Gastroesophageal sphincter (tissue), 4 donors: ENCODE measurements at places on chromosomes 1 and 21. TPM values are rescaled to one million over a fixed set of nuclear protein-coding genes. Genes with fewer than 3 reads are reported as not detected.

GRCh38 chr1:182681568-182681912 lies 2.8 kb downstream of the RGS8 start:
- H3K4me1 ChIP-seq: peaks cover 11% of the 10 kb centered on the region
- H3K36me3 ChIP-seq: no peaks in the 10 kb centered on the region
- no peak for ATAC-seq

DNA sequence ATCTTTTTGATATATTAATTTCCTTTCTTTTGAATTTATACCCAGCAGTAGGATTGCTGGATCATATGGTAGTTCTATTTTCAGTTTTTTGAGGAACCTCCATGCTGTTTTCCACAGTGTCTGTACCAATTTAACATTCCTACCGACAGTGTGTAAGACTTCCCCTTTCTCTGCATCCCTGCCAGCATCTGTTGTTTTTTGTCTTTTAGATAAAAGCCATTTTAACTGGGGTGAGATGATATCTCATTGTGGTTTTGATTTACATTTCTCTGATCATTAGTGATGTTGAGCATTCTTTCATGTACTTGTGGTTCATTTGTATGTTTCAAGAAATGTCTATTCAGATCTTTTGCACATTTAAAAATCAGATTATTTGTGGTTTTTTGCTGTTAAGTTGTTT lies 62.4 kb upstream of the STUM start:
- peaks cover 44% of the 10 kb centered on the region for H3K27me3 ChIP-seq
- no peak for ATAC-seq
- H3K27ac ChIP-seq: no peak overlapping the region
- H3K4me1 ChIP-seq: no peaks in the 10 kb centered on the region
- no peaks in the 10 kb centered on the region for H3K36me3 ChIP-seq
- no peak overlapping the region for H3K4me3 ChIP-seq

- no peaks in the 10 kb centered on the region for H3K4me1 ChIP-seq
- H3K36me3 ChIP-seq: no peaks in the 10 kb centered on the region
- no peak overlapping the region for H3K4me3 ChIP-seq
- H3K27ac ChIP-seq: no peak overlapping the region
These were observed 26.8 kb upstream of the CADM3 start for GRCh38 chr1:159144571-159144970.

GRCh38 chr1:33903210-33903589 lies 39.3 kb downstream of the HMGB4 start:
- no peak overlapping the region for H3K4me3 ChIP-seq
- H3K27ac ChIP-seq: no peak overlapping the region
- H3K36me3 ChIP-seq: no peaks in the 10 kb centered on the region
- H3K27me3 ChIP-seq: peaks cover 19% of the 10 kb centered on the region
- ATAC-seq: no peak

- no peak overlapping the region for H3K27ac ChIP-seq
- no peaks in the 10 kb centered on the region for H3K27me3 ChIP-seq
- no peaks in the 10 kb centered on the region for H3K36me3 ChIP-seq
- H3K4me3 ChIP-seq: no peak overlapping the region
These were observed 66.1 kb downstream of the FASLG start for GRCh38 chr1:172724765-172725613.

GRCh38 chr1:65458730-65459396 lies 38.4 kb downstream of the LEPR start:
- no peaks in the 10 kb centered on the region for H3K4me1 ChIP-seq
- ATAC-seq: no peak
- H3K36me3 ChIP-seq: no peaks in the 10 kb centered on the region
- no peaks in the 10 kb centered on the region for H3K27me3 ChIP-seq
- no peak overlapping the region for H3K4me3 ChIP-seq

GRCh38 chr1:177902266-177902665 lies 67.6 kb downstream of the SEC16B start:
- H3K36me3 ChIP-seq: no peaks in the 10 kb centered on the region
- H3K4me1 ChIP-seq: no peaks in the 10 kb centered on the region
- ATAC-seq: no peak
- no peaks in the 10 kb centered on the region for H3K27me3 ChIP-seq
- H3K27ac ChIP-seq: no peak overlapping the region

DNA sequence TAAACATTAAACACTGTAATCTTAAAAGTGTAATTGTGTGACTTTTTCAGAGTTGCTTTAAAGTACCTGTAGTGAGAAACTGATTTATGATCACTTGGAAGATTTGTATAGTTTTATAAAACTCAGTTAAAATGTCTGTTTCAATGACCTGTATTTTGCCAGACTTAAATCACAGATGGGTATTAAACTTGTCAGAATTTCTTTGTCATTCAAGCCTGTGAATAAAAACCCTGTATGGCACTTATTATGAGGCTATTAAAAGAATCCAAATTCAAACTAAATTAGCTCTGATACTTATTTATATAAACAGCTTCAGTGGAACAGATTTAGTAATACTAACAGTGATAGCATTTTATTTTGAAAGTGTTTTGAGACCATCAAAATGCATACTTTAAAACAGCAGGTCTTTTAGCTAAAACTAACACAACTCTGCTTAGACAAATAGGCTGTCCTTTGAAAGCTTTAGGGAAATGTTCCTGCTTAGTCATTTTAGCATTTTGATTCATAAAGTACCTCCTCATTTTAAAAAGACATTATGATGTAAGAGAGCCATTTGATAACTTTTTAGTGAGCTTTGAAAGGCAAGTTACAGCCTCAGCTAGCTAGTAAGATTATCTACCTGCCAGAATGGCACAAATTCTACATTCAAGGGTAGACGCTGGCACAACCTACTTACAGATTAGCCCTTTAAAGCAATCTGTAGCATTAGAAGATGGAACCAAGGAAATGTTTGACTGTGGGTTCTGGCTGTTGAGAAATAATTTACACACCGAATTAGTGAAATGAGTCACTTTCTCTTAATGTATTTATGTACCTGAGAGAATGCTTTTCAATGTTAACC lies 9.4 kb downstream of the SOD1 start:
- H3K27me3 ChIP-seq: no peaks in the 10 kb centered on the region
- no peak overlapping the region for H3K4me3 ChIP-seq
- ATAC-seq: no peak

DNA sequence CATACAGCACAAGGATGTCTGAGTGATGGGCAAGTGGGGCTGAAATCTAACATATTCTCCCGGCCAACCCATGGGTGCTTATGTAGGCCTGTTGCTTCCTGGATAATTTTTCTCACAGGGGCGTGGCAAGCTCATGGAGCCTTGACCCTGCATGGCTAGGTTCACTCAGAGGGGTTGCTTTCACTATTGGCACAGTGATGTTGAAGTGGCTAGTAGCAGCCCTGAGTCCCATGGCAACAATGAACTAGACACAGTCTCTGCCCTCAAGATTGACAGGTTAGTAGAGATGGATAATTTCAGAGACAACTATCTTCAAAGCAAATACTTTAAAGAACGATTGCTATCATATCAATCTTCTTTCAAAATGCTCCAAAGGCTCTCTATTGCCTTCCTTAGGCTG lies 6.5 kb upstream of the MAB21L3 start:
- no peaks in the 10 kb centered on the region for H3K4me1 ChIP-seq
- H3K4me3 ChIP-seq: no peak overlapping the region
- ATAC-seq: no peak
- H3K27me3 ChIP-seq: no peaks in the 10 kb centered on the region

GRCh38 chr1:247291161-247291560 lies 35.3 kb downstream of the VN1R5 start:
- H3K4me1 ChIP-seq: no peaks in the 10 kb centered on the region
- peaks cover 37% of the 10 kb centered on the region for H3K27me3 ChIP-seq
- no peak for ATAC-seq

GRCh38 chr1:248791010-248791409 lies 34.7 kb downstream of the SH3BP5L start:
- H3K27ac ChIP-seq: no peak overlapping the region
- H3K4me1 ChIP-seq: no peaks in the 10 kb centered on the region
- no peaks in the 10 kb centered on the region for H3K36me3 ChIP-seq
- peaks cover 22% of the 10 kb centered on the region for H3K27me3 ChIP-seq
- H3K4me3 ChIP-seq: no peak overlapping the region
- no peak for ATAC-seq

- H3K27me3 ChIP-seq: no peaks in the 10 kb centered on the region
- H3K4me3 ChIP-seq: no peak overlapping the region
- no peak overlapping the region for H3K27ac ChIP-seq
- ATAC-seq: no peak
- peaks cover 79% of the 10 kb centered on the region for H3K36me3 ChIP-seq
- H3K4me1 ChIP-seq: no peaks in the 10 kb centered on the region
These were observed 11.3 kb downstream of the RPAP2 start for GRCh38 chr1:92310185-92310597.

DNA sequence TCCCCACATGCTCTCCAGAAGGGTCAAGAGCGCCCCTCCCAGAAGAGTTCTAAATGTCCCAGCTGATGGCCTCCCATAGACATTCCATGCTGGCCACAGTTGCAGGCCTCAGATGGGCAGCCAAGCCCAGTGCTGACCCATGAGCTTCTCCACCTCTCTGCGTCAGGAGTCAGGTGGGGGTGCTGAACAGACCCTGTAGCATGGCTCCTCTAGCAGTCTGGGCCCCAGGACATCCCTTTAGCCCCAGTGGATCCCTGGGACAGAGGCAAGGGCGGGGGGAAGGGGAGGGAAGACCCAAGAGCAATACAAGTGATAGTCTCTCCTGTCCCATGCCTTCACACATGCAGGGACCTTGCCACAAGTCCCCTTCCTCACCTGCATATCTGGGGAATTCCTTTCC lies 56.7 kb downstream of the LRRN2 start:
- no peaks in the 10 kb centered on the region for H3K36me3 ChIP-seq
- no peaks in the 10 kb centered on the region for H3K4me1 ChIP-seq
- no peak overlapping the region for H3K27ac ChIP-seq
- no peaks in the 10 kb centered on the region for H3K27me3 ChIP-seq
- no peak for ATAC-seq

GRCh38 chr1:242670019-242670418 lies 145.5 kb upstream of the PLD5 start:
- no peak overlapping the region for H3K4me3 ChIP-seq
- H3K4me1 ChIP-seq: no peaks in the 10 kb centered on the region
- no peaks in the 10 kb centered on the region for H3K27me3 ChIP-seq
- H3K36me3 ChIP-seq: no peaks in the 10 kb centered on the region

GRCh38 chr1:6273380-6273891 lies 12.5 kb upstream of the GPR153 start:
- no peaks in the 10 kb centered on the region for H3K27me3 ChIP-seq
- no peaks in the 10 kb centered on the region for H3K36me3 ChIP-seq
- H3K4me3 ChIP-seq: no peak overlapping the region
- H3K4me1 ChIP-seq: peaks cover 12% of the 10 kb centered on the region

DNA sequence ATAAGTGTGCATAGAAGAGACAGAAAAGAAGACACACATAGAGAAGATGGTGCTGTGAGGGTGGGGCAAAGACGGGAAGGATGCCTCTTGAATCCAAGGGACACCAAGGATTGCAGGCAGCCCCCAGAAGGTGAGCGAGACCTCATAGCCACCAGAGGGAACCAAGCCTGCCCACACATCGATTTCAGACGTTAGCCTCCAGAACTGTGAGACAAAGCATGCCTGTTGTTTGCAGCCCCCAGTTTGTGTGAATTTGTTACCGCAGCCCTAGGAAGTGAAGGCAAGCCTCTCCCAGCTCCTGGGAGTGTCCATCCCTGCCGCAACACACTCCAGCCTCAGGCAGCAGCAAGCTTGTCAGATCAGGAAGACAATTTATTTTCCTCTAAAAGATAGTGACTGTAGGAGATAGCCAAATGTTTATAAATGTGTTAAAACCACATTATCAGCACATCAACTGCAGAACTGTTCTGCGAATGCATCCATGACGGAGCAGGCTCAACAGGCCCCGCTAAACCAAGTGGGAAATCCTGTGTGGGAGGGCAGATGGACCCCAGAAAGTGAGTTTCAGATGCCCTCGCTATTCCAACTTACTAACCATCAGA lies 543.3 kb downstream of the MATN1 start:
- H3K4me3 ChIP-seq: no peak overlapping the region
- H3K4me1 ChIP-seq: no peaks in the 10 kb centered on the region
- H3K27ac ChIP-seq: no peak overlapping the region
- H3K36me3 ChIP-seq: no peaks in the 10 kb centered on the region
- no peaks in the 10 kb centered on the region for H3K27me3 ChIP-seq

DNA sequence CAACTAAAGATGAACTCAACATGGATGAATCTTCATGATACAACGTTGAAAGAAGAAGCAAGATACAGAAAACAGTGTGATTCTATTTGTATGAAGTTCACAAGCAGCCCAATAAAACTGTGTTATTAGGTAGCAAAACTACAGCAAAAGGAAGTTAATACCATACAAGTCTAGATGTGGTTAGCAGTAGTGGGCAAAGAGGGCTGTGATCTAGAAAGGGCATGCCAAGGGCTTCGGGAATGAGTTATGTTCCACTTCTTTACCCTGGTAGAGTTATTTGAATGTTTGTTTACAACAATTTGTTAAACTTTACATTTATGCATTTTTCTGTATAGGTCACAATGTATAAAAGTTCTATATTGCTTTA lies 9.2 kb downstream of the TNFRSF9 start:
- H3K36me3 ChIP-seq: no peaks in the 10 kb centered on the region
- peaks cover 88% of the 10 kb centered on the region for H3K27me3 ChIP-seq
- H3K4me1 ChIP-seq: no peaks in the 10 kb centered on the region
- H3K27ac ChIP-seq: no peak overlapping the region
- no peak overlapping the region for H3K4me3 ChIP-seq

GRCh38 chr1:47576758-47577115 lies 138.9 kb downstream of the FOXD2 start:
- H3K27me3 ChIP-seq: peaks cover 80% of the 10 kb centered on the region
- no peaks in the 10 kb centered on the region for H3K36me3 ChIP-seq
- H3K4me3 ChIP-seq: no peak overlapping the region
- peaks cover 4% of the 10 kb centered on the region for H3K4me1 ChIP-seq
- ATAC-seq: no peak

DNA sequence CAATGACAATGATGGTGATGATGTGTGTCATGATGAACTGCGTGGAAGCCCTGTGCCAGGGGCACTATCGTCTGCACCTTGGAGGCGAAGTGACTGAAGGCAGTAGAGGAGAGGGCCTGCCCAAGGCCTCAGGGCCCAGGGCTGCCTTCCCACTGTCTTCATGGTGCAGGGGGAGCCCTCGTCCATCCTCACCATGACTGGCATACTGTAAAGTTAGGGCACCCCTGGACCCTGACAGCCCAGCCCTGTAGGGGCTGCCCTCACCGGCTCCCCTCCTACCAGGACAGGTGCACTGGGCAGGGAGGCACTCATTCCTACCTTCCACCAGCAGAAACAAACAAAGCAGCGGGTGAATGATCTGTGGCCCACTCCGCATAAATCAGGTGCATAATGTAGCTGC lies 156.9 kb upstream of the C1orf174 start:
- no peak overlapping the region for H3K4me3 ChIP-seq
- no peaks in the 10 kb centered on the region for H3K4me1 ChIP-seq
- no peak for ATAC-seq
- peaks cover 65% of the 10 kb centered on the region for H3K27me3 ChIP-seq
- H3K36me3 ChIP-seq: no peaks in the 10 kb centered on the region
- H3K27ac ChIP-seq: no peak overlapping the region

- no peaks in the 10 kb centered on the region for H3K4me1 ChIP-seq
- no peak for ATAC-seq
- no peak overlapping the region for H3K4me3 ChIP-seq
- peaks cover 39% of the 10 kb centered on the region for H3K36me3 ChIP-seq
- H3K27ac ChIP-seq: no peak overlapping the region
These were observed 3.7 kb upstream of the KPNA6 start for GRCh38 chr1:32104127-32104526.

- no peak overlapping the region for H3K27ac ChIP-seq
- ATAC-seq: no peak
- H3K36me3 ChIP-seq: no peaks in the 10 kb centered on the region
- no peaks in the 10 kb centered on the region for H3K4me1 ChIP-seq
These were observed 8.3 kb downstream of the NHLH2 start for GRCh38 chr1:115832651-115833050.

The C1orf21 gene
- total RNA-seq: 86.0 TPM

The IQCC gene
- total RNA-seq: 0.81 TPM

The DCST2 gene
- total RNA-seq: not detected

The NTMT2 gene
- not detected for total RNA-seq

The RCSD1 gene
- 18.1 TPM for total RNA-seq

The S100A3 gene
- total RNA-seq: 1.1 TPM
